ENCODE measurements at places on chromosomes 12 and 14.

- DNase-seq: no peak
Measured at GRCh38 chr12:64566122-64566521, 44.2 kb upstream of the RASSF3 start.

DNA sequence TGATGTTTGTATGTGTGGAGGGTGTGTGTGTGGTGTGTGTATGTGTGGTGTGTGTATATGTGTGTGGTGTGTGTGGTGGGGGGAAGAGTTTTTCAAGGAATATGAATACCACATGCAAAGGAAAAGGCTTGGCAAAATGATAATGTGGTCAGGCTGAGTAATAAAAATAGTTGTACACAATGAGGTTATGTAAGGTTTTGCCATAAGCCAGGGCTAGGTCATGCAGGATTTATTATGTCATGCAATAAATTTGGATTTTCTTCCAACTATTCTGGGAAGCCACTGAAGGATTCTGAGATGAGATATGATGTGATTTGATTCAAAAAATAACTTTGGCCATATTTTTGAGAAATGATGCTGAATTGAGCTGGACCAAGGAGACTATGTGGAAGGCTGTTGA is 1191.6 kb upstream of the SEL1L start:
- DNase-seq: no peak

DNA sequence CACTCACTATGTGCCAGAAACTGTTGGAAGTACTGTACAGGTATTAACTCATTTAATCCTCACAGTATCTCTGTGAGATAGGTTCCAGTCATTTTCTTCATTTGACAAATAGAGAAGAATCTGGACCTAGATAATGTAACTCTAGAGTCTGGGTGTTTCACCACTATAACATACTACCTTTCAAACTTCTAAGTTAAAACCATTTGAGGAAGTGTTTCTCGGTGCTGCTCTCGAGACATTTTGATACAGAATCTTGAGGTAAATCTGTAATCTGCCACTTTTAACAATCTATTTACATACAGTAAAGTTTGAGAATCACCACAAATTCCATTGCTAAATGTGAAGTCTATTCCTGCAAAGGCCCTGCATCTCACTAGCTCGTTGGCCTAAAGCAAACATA is 8.8 kb downstream of the OLR1 start:
- no peak for DNase-seq

DNA sequence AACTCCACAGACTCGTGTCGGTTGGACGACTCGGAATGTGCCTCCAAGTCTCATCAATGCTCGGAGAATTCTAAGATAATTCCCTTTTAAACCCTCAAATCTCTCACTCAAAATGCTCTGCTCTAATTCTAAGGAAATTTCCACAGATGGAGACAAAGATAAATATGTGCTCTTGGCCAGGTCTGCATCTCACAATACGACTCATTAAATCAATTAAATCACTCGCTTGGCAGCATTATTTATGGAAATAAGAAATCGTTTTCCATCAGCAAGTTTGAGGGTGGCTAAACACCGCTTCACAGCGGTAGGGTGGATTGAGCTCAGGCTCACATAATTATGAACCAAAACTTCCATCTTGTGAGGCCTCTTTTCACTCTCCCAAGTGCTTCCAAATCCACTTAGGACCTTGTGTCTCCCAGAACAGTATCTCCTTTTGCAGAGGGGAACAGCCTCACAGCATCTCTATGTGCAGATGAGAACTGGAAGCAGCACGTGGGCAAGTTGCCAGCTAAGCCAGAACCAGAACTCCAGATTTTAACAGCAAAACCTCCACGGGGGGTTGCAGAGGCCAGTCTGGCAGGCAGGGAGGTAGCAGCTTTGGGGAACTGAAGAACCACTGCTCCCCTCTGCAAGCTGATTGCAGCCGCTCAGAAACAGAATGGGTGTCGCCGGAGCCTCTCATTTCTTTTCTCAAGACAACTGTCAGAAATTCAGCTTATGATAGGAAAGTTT is 43.8 kb downstream of the RIMBP2 start:
- no peak for DNase-seq

DNA sequence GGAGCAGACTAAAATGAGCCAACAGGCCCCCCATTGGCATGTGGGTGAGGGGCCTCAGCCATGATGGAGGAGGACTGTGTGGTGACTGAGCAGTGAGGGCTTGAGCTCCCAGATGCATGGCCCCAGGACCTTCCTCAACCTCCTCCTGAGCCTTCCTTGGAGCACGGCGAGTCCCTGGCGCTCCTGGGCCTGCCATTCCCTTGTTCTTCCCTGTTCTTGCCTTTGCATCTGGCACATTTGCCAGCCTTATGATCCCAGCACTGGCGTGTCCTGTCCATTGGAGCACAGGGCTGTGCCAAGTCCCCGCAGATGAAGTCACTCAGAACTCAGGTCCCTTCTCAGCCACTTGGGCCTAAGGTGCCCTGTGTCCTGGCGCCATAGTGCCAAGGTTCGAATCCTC is 40.3 kb upstream of the MEG3 start:
- DNase-seq: no peak

DNA sequence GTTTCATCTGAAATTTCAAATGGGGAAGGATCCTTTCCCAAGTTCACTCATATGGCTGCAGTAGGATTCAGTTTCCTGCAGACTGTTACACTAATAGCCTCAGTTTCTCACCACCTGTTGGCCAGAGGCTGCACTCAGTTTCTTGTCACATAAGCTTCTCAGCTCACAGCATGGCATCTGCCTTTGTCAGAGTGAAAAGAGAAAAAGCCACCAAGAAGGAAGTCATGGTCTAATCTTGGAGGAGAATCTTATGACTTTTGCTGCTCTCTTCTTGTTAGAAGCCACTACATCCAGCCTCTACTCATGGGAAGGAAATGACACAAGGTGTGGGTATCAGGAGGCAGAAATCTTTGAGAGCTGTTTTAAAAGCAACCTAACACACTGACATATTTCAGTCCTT is 39.4 kb upstream of the BTG1 start:
- no peak for DNase-seq

- no peak for DNase-seq
Measured at GRCh38 chr12:130764475-130765185, 48.5 kb upstream of the RIMBP2 start.

- DNase-seq: no peak
Measured at GRCh38 chr14:34331728-34332623, 130.1 kb downstream of the SPTSSA start.

DNA sequence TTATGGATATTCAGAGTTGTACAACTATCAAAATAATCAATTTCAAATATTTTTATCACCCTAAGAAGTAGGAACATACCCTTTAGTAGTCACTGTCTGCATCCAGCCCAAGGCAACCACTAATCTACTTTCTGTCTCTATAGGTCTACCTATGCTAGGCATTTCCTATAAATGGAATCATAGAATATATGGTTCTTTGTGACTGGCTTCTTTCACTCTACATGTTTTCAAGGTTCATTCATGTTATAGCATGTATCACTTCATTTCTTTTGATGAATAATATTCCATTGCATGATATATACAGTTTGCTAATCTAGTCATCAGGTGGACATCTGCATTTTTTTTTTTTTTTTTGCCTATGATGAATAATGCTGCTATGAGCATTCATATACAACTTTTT is 112.4 kb downstream of the PPP1R12A start:
- no peak for DNase-seq

DNA sequence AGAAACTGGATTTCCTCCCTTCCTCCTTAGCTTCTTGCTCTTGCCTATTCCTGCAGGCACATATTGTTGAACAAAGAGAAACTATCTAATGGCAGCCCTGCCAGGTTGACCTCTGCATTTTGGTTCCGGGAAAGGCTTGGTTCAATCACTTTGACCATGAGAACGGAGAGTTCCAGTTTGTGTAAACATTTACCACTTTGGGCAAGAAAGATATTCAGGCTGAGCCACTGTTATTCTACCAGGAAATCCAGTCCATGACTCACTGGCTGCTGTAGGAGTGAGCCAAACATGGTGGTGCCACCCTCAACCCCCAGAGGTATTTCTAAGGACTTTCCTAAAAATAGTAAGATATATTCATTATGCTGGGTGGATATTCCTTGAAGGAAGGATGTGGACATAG is 242.2 kb upstream of the OR4E1 start:
- DNase-seq: no peak
